D341Med (cell line): ENCODE measurements at places on chromosomes 7 and 10.
A peak's percentile ranks its signal among the peaks of the same experiment; 100 is the strongest.

GRCh38 chr7:30240106-30240800 is 44.1 kb upstream of the ZNRF2 start:
- no peak for DNase-seq

DNA sequence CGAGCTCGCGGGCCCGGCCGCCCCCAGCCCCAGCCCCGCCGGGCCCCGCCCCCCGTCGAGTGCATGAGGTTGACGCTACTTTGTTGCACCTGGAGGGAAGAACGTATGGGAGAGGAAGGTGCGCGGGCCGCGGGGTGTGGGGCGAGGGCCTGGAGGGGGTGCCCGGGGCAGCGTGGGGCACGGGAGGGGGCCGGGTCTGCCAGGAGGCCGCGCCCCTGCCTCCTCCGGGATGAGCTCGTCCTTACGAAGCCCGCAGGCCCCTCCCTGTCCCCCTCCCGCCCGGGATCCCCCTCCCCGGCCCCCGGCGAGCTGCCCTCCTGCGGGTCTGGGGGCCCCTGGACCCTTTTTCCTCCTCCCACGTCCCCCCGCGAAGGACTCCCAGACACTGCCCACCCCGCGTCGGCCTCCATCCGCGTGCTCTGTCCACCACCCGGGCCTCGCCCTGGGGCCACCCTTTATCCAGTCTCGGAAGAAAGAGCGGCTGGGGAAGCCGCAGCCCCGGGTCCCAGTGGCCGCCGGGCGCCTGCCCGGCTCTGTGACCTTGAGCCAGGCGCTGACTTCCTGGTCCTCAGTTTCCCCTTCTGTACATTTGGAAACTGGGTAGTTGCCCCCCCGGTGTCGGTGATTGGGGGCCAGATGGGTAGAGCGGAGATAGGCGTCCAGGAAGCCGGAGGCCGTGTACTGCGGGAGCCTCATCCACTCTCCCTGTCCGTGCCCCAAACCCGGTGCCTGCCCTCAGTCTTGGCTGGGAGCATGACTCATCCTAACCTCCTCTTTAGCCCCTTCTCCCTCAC is 521 bp downstream of the LIMK1 start:
- DNase-seq = peak; percentile 82

DNA sequence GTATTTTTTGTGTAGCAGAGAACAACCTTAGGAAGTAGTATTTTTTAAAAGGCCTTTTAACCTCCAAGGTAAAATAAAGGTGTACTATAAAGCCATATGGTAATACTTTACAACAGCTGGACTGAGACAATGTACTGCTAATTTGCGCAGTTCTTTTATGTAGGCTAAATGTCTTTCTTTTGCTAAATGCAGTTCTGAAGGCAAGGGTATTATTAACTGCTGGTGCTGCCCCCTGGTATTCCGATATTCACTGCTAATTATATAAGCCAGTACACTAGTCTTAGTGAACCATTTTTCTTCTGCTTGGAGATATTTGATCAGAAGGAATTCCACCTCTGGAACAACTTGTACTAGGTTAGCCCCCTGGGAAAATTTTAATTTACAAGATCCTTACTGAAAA is 272.0 kb upstream of the FERD3L start:
- DNase-seq = no peak

GRCh38 chr10:43471146-43471545 is 34.2 kb downstream of the ZNF487 start:
- DNase-seq = no peak
